Activated T-cell treated with anti-CD3 and anti-CD28 coated beads, Interleukin-2, amount 50 U/mL, for 48 hours (primary cell): ENCODE measurements at places on chromosomes 7 and 10.

DNA sequence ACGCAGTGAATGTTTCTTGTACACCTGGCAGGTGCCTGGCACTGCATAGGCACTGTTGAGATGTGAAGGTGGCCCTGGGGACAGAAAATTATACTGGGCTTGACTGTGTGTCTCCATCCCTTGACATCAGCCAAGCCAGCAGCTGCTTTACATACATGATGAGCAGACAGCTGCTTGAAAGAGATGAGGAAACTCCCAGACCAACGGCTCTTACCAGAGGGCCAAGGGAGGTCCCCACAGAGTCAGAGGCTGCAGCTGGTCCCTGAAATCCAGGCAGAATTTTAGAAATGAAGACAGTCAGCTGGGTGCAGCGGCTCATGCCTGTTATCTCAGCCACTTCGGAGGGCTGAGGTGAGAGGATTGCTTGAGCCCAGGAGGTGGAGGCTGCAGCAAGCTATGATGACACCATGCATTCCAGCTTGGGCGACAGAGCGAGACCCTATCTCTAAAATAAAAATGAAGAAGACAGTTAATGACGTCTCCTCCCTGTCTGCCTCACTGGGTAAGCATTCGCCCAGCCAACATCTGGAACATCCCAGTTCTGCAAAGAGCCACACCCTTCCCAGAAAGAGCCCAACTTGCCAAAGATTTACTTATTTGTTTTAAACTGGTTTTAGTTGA is 17.6 kb downstream of the LIMK1 start:
- no peak for DNase-seq

- DNase-seq: no peak
Measured at GRCh38 chr7:64951250-64951848, 39.5 kb downstream of the ZNF117 start.

GRCh38 chr10:8498881-8499280 is 444.4 kb downstream of the GATA3 start:
- DNase-seq: peak; percentile 42

DNA sequence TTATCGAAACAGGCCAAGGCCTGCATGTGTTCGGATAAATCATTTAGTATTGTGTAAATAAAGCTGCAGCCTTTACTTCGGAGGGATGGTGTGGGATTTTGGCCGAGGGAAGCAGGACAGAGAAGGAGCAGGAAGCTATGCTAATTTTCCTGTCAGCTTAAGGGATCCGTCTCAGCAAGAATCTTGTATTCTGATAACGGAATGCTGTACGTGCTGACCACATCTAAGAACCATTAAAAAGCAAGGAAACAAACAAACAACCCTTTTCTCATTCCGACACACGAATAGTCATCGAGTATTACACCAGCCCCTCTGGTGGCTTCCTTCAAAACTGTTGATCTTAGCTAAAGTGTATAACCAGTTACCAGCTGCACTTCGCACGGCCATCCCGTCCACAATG is 133.2 kb upstream of the TCF7L2 start:
- DNase-seq: no peak

- no peak for DNase-seq
Measured at GRCh38 chr10:9038146-9038714, 983.7 kb downstream of the GATA3 start.

- no peak for DNase-seq
Measured at GRCh38 chr7:105296491-105296890, 92.2 kb downstream of the SRPK2 start.

- DNase-seq: no peak
Measured at GRCh38 chr7:94738071-94738470, 82.1 kb upstream of the SGCE start.

GRCh38 chr7:74403521-74404387 is 50.0 kb upstream of the GTF2IRD1 start:
- no peak for DNase-seq

GRCh38 chr7:2488681-2489080 is 12.5 kb upstream of the GRIFIN start:
- no peak for DNase-seq

- no peak for DNase-seq
Measured at GRCh38 chr7:117323305-117323850, 520 bp upstream of the WNT2 start.

GRCh38 chr7:92830532-92831110 is 5.8 kb downstream of the CDK6 start:
- no peak for DNase-seq

GRCh38 chr7:111532625-111533024 is 29.7 kb downstream of the IMMP2L start:
- no peak for DNase-seq

- DNase-seq: no peak
Measured at GRCh38 chr7:27547401-27547800, 115.3 kb downstream of the HIBADH start.

- DNase-seq: no peak
Measured at GRCh38 chr7:70776627-70777101, 355.3 kb upstream of the GALNT17 start.

DNA sequence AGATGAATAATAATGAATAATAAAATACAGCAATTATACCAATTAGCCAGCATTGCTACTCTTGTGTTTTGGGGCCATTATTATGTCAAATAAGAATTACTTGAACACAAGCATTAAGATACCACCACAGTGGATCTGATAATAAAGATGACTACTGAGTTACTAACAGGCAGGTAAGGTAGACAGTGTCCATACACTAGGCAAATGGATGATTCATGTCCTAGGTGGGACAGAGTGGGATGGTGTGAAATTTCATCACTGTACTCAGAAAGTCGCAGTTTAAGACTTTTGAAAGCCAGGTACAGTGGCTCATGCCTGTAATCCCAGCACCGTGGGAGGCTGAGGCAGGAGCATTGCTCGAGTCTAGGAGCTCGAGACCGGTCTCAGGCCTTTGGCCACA is 8.7 kb upstream of the UNC5B start:
- DNase-seq: no peak

GRCh38 chr7:66150471-66150870 is 35.8 kb downstream of the CRCP start:
- no peak for DNase-seq

GRCh38 chr7:131307627-131308026 is 20.0 kb upstream of the MKLN1 start:
- DNase-seq: no peak

DNA sequence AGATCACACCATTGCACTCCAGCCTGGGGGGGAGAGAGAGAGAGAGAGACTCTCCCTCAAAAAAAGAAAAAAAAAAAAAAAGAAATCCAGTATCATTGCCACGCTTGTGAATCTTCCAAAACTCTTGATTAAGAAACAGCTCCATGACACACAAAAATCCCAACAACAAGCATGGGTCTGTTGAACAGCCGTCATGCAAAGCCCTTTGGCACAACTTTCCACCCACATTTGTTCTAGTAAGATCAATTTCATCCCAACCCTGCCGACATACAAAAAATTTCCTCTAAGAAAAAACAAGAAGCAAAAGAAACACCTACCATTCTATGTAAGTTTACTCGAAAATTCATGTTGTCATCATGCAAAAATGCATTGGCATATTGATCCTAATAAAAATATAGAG is 62.8 kb downstream of the ARMH3 start:
- DNase-seq: no peak

DNA sequence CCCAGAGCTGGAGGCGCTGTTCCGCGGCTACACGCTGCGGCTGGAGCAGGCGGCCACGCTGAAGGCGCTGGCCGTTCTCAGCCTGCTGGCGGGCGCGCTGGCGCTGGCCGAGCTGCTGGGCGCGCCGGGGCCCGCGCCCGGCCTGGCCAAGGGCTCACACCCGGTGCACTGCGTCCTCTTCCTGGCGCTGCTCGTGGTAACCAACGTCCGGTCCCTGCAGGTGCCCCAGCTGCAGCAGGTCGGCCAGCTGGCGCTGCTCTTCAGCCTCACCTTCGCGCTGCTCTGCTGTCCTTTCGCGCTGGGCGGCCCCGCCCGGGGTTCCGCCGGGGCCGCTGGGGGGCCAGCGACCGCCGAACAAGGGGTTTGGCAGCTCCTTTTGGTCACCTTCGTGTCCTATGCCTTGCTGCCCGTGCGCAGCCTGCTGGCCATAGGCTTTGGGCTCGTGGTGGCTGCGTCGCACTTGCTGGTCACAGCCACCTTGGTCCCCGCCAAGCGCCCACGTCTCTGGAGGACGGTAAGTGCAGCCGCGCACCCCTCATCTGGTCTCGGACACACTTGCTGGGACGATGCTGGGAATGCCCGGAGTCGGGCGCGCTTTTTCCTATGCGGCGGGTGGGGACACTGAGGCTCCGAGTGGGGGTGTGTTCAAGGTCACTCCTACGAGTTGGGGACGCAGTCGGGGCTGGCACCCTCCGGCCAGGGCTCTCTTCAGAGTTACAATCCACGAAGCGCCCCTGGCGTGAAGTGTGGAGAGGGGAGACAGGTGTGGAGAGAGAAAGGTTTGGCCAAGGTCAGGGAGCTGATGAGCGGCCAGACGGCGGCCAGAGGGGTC is 717 bp downstream of the ADCY1 start:
- DNase-seq: peak; percentile 30

- DNase-seq: no peak
Measured at GRCh38 chr7:149381245-149381644, 79.6 kb downstream of the ZNF777 start.

GRCh38 chr10:126525326-126525725 is 137.0 kb upstream of the ADAM12 start:
- DNase-seq: no peak

GRCh38 chr7:28142650-28143049 is 37.9 kb downstream of the JAZF1 start:
- no peak for DNase-seq

GRCh38 chr10:31808258-31809218 is 120.1 kb downstream of the ARHGAP12 start:
- peak; percentile 31 for DNase-seq

DNA sequence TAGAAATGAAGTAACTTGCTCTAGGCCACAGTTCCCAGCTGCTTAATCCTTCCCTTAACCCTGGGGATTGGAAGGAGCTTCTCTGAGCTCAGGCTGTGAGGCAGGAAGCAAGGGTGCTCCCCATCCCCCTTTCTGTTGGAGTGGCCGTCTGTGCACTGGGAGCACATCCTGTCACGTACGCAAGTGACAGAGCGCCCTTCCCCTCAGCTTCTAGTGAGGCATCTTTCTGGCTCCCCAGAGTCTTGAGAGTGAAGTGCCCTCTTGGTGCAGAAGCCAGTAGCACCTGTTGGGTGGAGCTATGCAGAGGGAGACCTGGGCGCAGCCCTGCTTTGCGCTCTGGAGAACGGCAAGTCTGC is 47.8 kb downstream of the SHH start:
- peak; percentile 69 for DNase-seq

DNA sequence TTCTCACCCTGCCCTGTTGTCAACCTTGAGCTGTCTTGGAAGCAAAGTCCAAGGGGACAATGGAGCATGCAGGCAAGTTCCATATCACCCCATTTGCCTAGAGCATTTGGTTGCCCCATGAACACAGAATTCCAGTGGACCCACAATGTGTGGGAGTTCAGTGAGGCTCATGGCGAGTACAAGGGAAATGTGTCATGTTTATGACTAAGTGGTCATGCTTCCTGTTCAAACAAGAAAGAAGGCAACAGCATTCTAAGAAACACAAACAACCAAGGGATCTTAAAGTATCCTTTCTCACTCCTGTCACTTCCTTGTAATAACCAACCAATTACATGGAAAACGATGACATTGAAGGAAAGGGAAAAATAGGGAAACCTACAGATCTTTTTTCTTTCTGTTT is 513.0 kb downstream of the INHBA start:
- DNase-seq: no peak

DNA sequence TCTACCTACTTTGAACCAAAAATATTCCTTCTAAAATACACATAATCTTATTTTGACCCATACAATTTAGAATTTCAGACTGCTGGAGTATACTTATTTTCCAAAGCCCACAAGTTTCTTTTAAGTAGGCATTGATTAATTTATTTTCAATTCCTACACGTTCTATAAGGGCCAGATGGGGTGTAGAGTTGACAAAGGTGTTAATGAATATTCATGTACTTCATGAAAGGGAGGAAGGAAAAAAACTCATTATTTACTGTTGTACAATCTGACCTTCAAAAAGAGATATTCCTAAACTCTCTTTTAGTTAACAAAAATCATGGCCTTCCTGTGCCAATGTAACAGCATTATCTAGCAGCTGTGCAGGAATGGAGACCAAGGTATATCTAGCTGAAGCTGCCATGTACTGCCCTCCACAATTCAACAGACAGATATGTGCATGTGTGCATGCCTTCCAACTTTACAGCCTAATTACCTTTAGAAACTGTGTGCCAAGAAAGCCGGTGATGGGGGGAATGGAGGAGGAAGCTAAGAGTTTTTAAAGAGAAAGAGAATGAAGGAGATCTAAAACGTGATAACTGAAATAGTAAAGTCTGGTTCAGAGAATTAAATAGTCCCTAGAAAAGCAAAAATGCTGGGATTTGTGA is 108.9 kb downstream of the UPF2 start:
- DNase-seq: no peak
